NCI-H1417 treated with DMSO at 0.1 percent for 48 hours (cell line): ENCODE measurements at places on chromosomes 1 and 21.
A peak's percentile ranks its signal among the peaks of the same experiment; 100 is the strongest.

DNA sequence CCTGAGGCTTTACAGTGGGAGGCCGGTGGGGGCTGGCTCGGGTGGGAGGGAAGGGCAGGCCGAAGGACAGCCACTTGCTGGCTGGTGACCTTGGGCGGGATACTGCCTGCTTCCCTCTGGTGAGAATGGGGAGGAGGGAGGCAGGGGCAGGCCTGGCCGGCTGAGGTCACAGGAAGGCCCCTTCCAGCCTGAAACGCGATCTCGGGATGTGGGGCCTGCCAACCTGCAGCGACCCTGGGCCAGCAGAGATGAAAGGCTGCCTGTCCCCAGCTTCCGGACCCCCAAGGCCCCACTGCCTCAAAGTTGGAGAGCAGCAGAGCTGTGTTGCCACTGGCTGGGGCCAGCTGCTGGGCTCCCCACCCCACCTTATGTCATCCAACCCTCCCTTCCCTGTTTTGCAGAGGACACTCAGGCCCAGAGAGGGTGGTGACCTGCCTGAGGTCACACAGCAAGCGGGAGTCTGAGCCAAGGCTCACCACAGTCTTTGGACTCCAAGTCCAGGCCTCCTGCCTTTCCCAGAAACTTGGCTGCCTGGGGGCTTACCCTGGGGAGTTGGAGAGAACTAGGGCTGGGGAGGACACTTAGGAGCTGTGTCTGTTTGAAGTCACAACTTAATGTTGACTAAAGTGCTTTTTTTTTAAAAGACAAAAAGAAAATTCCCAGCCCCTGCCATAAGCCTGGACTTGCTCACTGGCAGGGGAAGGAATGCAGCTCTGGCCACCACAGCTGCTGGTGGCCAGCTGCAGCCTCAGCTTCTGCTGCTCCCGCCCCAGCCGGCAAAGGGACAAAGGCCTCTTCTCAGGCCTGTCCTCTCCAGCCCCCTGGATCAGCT lies 14.8 kb upstream of the WASF2 start:
- DNase-seq, result no peak

DNA sequence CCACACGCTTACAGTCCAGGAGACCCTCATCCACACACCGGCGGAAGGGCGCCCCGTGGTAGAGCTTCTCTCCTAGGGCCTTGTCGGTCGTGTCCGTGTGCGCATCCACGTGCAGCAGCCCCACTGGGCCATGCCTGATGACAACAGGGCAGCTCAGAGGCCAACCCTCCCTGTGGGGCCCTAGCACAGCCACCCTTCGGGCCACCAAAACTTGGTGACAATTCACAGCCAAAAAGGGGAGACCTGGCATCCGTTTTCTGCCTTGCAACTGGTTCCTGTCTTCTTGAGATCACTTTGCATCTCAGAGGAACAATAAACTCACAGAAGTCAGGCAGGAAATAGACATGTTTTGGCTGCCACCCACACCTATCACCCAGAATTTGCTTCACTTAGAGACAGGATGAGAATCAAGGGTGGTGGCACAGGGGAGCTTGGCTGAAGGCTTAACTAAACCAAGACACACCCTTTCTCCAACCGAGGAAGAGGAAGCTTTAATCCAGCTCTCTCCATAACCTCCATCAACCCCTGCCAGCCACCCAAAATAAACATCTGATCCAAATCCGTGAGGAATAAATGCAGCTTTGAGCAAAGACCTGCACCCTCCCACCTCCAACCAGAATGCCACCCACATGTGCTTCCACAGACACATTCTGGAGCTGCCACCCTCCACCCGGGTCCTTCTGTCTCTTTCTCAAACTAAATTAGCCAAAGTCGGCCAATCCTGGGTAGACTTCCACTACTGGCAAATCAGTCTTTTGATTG lies 5.7 kb downstream of the AGMAT start:
- DNase-seq, result no peak

GRCh38 chr1:209766051-209766450 lies 10.2 kb downstream of the TRAF3IP3 start:
- no peak for DNase-seq

- no peak for DNase-seq
Measured at GRCh38 chr1:111895469-111895868, 94.0 kb downstream of the KCND3 start.

GRCh38 chr1:222867316-222867715 lies 52.5 kb downstream of the DISP1 start:
- DNase-seq, result peak; percentile 15

DNA sequence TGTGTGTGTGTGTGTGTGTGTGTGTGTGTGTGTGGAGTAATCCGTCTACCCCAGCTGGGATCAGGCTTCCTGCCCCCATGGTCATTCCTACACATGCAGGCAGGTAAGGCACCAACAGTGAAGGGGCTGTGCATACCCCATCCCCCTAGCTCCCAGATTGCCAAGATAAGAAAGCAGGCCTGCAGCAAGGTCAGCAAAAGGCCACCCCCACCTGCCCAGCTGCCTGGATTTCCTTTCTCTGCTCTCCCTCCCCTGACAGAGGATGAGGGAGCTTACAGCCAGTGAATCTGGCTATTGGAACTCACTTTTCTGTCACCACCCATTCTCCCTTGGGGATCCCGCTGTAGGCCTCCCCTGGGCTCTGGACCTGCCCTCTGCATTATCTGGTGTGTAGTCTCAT lies 7.9 kb downstream of the ALX3 start:
- DNase-seq, result no peak

DNA sequence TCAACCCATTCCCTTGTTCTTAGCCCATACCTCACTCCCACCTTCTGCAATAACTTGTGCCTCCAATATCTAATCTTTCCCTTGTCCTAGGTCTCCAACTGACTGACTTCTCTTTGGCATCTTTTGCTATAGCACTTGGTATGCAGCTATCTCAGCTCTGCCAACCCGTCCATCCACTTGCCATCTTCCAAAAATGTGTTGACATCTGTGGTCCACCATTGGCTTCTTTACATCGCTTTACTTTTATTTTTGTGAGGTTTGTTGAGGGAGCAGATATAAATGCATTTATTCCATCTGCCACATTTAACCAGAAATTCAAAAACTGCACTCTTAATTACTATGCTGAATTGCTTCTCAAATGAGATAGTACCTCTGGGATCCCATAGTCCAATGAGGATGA lies 24.9 kb upstream of the PSMB2 start:
- DNase-seq, result no peak

- no peak for DNase-seq
Measured at GRCh38 chr1:229842302-229843255, 216.5 kb downstream of the URB2 start.

DNA sequence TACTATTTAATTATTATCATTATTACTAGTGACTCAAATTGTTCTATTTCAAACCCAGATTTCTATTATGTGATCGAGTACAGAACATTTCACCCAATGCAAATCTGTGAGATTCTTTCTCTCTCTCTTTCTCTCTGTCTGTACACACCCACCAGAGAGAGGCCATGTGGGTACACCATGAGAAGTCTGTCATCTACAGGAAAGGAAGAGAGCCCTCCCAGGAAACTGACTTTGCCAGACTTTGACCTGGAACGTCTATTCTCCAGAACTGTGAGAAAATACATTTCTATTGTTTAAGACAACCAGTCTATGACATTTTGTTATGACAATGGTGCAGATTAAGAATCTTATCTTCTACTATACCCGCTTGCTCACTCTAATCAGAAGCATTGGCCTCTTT lies 1091.6 kb downstream of the TTLL7 start:
- no peak for DNase-seq

DNA sequence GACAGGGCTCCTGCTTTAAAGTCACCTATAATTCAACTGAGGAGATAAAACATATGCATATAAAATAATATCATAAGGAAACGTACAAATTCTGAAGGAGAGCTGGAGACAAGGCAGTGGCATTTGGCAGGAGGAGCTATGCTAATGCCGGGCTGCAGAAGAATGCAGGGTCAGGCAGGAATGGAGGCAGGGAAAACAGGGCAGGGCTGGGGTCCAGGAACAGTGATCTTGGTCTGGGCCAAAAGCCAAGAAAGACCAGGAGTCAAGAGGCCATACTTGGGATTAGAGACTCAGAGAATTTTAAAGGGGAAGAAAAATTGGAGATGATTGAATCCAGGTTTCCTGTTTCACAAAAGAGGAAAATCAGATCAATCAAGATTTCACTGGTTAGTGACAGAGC lies 20.0 kb upstream of the BRDT start:
- DNase-seq, result no peak

DNA sequence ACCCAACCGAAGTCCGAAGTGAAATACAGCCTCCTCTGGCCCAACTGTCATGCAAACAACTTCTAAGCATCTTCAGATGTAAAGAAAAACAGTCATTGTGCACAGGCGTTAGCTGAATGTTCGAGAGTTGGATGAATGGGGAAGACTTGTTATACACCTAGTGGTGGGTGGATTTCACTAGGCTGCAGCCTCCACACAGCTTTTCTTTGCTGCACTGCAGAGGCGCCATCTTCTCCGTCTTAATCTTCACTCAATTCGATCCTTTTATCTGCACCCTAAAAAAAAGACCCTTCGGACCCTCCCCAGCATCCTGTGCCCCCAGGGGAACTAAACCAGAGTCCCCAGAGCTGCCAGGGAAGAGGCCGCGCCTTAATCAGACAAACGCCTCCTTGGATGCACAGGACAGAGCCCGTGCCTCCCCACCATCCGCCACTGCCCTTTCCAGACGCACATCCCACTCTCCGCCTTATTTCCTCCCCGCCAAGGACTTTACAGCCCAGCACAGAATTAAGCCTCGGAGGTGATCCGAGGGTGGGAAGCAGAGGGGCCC lies 1.4 kb downstream of the APP start:
- DNase-seq, result peak; percentile 66

DNA sequence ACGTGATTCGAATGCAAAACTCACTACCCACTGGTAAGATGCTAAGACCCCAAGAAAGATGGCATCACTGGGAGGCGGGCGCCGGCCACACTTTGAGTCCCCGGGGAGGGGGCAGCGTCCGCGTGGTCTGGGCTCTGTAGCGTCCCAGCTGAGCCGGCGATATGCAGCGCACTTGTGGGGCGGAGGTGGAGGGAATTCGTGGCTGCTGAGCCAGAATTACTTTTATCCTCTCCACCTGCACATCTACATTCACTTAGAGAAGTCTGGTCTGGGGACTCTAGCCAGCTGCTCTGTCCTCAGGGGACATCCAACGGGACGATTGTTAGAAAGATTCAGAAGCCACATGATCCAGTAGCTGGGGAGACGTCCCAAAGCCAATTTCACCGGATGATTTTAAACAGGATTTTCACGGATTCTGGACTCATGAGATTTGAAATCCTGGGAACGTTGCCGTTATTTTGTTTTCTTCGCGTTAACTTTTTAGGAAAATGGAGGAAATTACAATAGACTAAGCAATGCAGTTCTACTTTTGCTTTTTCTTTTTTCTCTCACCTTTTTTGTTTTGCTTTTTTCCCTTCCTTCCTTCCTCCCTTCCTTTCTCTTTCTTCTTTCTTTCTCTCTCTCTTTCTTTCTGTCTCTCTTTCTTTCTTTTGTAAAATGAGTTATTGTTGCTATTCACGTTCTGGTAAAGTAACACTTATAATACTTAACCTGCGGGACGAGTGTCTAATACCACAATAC lies 1.3 kb downstream of the JAM2 start:
- DNase-seq, result no peak

DNA sequence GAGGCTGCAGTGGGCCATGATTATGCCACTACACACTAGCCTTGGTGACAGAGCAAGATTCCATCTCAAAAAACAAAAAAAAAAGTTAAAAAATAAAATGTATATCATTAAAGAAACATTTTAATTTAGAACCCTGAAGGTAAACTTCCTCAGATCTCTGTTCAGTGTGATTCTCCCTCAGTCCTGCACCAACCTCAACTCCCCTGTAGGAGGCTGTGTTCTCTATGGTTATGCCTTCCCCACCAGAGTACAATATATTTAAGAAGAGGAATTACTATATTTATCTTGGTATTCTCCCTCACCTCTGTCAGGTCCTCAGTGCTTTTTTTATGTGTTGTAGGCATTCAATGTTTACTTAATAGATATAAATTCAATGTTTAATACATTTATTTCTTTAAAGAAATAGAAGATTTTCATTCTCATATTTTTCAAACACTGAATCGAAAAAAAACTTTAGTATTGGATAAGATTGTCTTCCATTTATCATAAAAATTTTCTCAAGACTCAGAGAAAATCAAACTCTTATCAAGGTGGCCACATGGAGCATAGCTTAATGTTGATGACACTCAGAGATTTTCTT lies 4.8 kb upstream of the LRRC8B start:
- no peak for DNase-seq

- no peak for DNase-seq
Measured at GRCh38 chr1:150256198-150256553, 1.4 kb upstream of the CA14 start.

DNA sequence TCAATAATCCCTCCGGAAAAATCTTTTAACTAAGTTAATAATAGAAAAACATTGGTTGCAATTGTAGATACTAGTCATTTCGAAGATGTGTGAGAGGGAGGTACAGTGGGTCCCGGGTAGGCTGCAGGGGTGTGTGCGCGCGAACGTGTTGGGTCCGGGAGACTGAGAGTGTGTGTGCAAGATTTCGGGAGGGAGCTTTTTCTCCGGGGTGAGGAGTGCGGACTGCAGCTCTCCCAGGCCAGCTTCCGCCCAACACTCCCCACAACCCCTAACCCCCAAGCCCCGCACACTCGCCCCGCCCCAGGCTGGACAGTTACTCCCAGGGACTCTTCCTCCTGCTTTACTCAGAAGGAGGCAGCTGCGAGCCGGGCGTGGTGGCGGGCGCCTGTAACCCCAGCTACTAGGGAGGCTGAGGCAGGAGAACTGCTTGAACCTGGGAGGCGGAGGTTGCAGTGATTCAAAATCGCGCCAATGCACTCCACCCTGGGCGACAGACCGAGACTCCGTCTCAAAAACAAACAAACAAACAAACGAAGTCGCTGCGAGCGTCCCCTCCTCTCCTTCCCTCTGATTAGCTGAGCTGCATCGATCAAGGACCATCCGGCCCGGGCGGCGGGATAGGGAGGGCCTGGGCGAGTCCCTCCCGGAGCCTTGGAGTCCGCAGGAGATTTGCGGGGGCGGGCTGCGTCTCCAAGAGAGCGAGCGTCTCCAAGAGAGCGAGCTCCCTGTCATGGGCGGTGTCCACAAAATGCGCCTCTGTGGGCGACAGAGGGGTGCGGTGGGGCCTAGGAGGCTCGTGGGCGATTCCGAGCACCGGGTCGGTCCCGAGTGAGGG lies 28.3 kb upstream of the PPM1J start:
- no peak for DNase-seq

GRCh38 chr1:7479571-7479970 lies 291.5 kb upstream of the VAMP3 start:
- no peak for DNase-seq

- DNase-seq, result no peak
Measured at GRCh38 chr1:222634180-222635013, 16.5 kb downstream of the MIA3 start.

DNA sequence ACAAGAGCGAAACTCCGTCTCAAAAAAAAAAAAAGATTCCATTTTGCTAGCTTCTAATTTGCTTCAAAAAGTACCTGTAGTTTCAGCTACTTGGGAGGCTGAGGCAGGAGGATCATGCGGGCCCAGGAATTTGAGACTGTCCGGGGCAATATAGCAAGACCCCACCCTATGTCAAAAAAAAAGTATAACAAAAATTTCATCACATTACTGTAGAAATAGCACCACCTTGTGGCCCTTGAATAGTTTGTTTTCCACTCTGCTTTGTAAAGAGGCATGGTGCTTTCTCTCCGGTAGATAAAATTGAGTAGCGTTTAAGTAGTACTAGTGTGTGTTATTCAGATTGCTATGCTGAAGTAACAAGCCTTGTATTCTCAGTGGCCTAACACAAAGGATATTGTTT lies 18.2 kb upstream of the MSTO1 start:
- no peak for DNase-seq

GRCh38 chr1:225453797-225454648 lies 26.2 kb upstream of the LBR start:
- peak; percentile 58 for DNase-seq
